SK-N-SH treated with all-trans-retinoic acid at 6 μM for 48 hours (cell line): ENCODE measurements at places on chromosomes 1 and 21.

- ATAC-seq = no peak
Measured at GRCh38 chr21:27380303-27380702, 413.4 kb upstream of the ADAMTS5 start.

GRCh38 chr1:222098404-222098803 lies 356.5 kb upstream of the DUSP10 start:
- no peak for ATAC-seq

DNA sequence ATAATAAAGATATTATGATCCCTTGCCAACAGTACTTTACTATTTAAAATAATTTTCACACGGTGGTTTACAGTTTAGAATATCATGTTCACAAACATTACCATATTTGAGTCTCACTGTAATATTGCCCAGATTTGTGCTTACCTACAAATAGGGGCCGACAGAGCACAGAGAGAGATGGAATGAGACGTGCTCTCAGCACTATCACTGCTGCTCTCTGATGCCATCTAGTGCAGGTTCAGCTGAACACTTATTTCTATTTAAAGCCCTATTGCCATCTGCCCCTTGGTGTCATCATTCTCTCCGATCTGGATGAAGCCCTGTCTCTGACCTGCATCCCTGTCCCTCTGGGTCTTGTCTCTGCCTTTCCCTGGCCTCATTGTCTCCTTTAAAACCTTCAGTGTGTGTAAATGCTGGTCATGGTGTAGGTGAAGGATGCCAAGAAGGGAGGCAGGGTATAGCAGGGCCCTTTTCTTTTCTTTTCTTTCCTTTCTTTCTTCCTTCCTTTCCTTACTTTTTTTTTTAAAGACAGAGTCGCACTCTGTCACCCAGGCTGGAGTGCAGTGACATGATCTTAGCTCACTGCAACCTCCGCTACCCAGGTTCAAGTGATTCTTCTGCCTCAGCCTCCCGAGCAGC lies 6.9 kb upstream of the GPATCH4 start:
- ATAC-seq = peak; percentile 99

GRCh38 chr1:183989078-183989577 lies 48.4 kb downstream of the COLGALT2 start:
- ATAC-seq = peak; percentile 92

DNA sequence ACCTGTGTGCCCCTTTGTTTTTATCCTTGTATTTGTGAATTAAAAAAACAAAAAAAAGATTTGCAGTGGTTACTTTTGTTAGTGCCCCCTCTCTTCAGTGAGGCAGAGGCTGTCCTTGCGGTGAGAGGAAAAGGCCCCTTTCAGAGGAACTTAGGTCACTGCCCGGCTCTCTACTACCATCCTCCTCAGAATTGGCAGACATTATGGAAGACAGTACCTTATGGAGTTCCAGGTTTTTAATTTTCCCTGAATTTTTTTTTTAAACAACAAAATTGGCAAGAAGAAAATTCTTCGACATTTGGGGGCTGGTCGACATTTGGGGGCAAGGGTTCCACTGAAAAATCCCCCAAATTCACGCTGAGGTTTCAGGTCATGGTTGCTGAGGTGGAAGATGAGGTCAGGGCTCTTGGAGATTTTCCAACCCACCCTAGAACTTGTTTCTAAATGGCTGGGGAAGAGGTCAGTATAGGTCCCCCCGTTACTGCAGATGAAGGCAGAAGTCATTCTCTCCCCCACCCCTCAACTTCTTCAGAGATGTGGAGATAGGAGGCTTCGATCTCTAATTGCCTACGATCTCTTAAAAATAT lies 5.3 kb downstream of the RXFP4 start:
- no peak for ATAC-seq

GRCh38 chr1:207964195-207964966 lies 53.5 kb upstream of the CD34 start:
- no peak; the same call in 2 of the 3 replicates for ATAC-seq

- ATAC-seq = no peak
Measured at GRCh38 chr1:182359645-182360044, 31.9 kb downstream of the GLUL start.

DNA sequence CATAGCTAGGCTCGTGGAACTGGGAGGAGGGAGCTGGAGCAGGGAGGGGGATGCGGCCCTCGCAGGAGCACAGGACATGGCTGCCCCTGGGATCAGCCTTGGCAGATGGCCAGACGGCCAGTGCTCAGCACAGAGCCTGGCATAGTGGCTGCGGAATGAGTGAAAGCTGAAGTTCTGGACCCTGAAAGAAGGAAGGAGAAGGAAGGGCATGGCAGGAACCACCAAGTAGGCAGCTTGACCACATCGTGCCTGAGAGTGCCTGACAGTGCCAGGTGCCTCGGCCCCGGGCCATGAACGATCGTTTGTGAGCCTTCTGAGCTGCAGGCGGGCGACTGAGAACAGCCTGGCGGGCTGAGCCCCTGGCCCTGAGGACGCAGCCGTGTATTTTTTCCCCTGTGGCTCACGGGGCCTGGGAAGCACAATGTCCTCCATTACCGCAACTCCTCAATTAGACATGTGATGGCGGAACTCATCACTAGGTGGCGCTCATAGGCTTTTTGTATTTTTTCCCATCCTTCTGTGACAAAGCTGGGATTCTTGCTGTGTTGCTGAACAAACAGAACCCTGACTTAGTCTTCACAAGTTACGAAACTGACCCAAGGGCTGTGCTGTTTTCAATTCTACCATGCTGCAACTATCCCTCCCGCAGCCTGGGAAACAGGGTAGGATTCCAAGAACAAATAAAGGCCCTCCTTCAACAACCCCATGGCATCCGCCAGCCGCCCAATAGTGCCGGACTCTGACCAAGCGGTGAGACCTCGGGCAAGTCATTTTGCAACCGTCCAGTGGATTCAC lies 29.9 kb upstream of the TMEM61 start:
- peak; percentile 94 for ATAC-seq

GRCh38 chr1:13801232-13801631 lies 101.2 kb downstream of the PRDM2 start:
- no peak for ATAC-seq

GRCh38 chr1:11731691-11732283 lies 4.1 kb upstream of the AGTRAP start:
- ATAC-seq = no peak

DNA sequence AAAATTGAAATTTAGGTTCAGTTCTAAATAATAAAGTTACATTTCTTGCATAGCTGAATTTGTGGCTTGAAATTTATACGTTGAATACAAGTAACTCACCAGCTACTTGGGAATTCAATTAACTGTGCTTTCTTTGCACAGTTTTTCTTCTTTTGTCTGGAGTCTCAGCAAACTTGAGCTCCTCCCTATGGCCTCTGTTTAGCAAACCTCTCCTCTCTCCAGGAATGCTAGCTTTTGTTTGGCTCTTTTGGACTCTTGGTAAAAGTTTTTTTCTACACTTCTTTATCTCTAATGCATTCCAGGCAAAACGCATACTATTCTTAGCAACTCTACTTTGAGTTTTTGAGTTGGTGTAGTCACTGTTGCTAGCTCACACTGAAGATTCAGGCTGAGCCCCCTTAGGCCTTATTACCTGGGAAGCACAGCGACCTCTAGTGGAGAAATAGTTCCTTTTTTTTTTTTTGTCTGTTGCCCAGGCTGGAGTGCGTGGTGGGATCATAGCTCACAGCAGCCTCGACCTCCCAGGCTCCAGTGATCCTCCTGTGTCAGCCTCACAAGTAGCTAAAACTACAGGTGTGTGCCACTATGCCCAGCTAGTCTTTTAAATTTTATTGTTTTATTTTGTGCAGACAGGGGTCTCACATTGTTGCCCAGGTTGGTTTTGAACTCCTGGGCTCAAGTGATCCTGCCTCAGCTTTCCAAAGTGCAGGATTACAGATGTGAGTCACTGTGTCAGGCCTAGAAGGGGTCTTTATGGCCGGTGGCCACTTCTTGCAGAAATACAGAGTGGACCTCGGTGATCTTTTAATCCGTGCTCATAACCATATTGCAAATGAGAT lies 61.7 kb downstream of the CASQ2 start:
- ATAC-seq = peak; percentile 91

DNA sequence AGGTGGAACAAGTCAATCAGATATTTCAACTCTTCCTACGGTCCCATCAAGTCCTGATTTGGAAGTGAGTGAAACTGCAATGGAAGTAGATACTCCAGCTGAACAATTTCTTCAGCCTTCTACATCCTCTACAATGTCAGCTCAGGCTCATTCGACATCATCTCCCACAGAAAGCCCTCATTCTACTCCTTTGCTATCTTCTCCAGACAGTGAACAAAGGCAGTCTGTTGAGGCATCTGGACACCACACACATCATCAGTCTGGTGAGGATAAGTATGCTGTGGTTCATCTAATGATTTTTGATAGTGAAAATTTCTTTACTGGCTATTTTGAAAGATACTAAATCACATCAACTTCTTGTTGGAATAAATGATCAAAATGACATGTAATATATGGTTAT lies 67.7 kb upstream of the MPC2 start:
- no peak for ATAC-seq

- ATAC-seq = no peak
Measured at GRCh38 chr1:66213491-66213890, 320.5 kb upstream of the SGIP1 start.

DNA sequence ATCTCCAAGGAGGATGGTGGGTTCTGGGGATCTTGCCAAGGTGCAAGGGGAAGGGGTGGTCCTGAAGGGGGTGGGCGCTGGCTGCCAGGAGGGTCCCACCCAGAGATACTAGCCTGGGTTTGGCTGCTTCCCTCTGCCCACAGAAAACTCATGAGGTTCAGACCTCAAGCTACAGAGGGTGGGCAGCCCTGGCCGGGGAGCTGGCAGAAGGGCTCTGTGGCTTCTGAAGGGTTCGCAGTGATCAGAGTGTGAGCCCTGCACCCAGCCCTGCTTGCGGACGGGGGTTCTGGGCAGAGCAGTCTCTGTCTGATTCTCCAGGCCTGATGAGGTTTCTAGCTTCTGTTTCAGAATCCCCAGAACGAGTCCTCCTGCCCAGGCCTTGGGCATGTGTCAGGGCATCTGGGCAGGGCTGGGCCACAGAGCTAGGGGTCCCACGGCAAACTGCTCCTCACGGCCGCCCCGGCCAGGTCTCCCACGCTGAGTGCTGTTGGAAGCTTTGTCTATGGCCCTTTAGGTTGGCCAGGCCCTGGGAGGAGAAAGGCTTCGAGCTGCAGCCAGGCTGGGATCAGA lies 635 bp upstream of the MMEL1 start:
- ATAC-seq = no peak

GRCh38 chr1:241551759-241552638 lies 19.8 kb downstream of the KMO start:
- no peak for ATAC-seq

GRCh38 chr1:207698822-207699483 lies 52.9 kb upstream of the CD46 start:
- peak; percentile 99 for ATAC-seq

DNA sequence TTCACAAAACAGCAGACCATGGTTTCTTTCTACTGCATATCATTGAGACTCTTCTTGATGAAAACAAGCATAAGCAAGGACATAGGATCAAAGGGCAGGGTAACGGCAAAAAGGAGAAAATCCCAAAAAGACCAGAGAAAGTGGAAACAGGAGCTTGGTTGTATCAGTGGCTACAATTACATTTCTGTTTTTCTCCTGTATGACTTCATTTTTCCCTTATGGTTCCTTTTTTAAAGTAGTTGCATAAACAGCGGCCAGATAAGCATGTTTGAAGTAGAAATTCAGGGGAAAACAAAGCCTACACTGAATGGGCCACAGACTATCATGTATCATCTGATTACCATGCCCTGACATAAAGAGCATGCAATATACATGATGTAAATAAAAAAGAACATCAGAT lies 4.6 kb downstream of the EGLN1 start:
- no peak for ATAC-seq

GRCh38 chr1:230827801-230828200 lies 40.5 kb downstream of the C1orf198 start:
- no peak for ATAC-seq

GRCh38 chr1:9107136-9107535 lies 21.8 kb downstream of the GPR157 start:
- ATAC-seq = no peak

DNA sequence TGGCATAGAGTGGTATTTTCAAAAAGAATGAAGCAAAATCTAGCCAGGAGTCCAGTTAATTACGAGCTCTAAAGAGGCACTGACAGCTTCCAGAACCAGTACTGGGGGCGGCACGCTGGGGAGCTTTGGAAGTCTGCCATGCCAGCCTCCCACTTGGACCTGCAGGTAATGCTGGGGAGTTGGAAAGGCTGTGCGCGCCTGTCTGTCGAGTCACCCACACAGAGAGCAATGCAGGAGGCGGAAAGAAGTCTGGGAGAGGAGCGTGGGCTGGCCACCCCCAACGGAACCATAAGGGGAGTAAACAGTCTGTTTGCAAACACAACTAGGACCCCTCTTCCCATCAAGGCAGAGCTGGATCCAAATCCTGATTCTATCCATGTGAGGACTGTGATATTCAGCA lies 84.5 kb downstream of the BEND5 start:
- no peak for ATAC-seq

DNA sequence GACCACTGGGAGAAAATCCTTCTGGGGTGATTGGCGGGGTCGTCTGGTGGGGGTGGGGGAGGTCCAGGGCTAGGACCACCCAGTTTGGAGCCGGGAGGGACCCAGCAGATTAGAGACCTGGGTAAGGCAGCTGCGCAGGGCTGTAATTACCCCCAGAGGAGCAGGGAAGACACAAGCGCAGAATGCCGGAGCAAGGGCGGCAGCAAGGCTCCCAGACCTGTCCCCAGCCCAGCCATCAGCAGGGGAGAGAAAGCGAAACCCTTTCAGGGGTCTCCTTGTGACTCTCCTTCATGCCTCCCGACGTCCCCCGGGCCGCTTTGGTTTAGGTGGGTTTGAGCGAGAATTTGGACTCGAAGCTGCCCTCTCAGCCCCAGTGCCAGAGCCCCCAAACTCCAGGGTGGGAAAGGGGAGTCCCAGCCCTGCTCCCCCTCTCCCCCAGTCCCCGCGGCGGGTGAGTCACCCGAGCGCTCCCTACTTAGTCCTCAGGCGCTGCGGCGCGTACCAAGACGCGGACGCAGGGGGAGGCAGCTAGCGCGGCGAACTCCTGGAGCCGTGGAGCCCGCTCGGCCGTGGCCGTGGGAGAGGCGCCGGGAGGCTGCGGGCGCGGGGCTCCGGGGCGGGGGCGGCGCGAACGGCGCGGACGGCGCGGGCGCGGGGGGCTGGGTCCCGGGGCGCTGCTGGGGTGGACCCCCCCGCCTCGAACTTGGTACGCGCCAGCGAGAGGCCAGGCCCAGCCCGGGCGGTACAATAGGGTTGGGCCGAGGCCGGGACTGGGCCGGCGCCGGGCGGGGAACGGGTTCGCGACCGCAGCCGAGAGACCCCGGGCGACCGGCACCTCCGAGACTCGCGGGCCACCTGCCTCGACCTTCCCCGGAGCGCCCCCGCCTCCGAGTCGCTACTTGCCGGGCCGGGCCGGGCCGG lies at the start of gene MAP7D1:
Gene MAP7D1, plus strand, starts transcription at position 753 of the 921 bp plus-strand sequence. CDS start 258 bp downstream, outside the sequence.
- peak; percentile 52 for ATAC-seq

- ATAC-seq = peak; percentile 93
Measured at GRCh38 chr1:109877317-109877771, 33.3 kb upstream of the CSF1 start.
